ENCODE measurements at places on chromosomes 12 and 14.

GRCh38 chr12:102298022-102298421 lies 100.4 kb upstream of the PMCH start:
- DNase-seq, result no peak

- DNase-seq, result no peak
These were observed 442.6 kb downstream of the GXYLT1 start for GRCh38 chr12:41701943-41702601.

DNA sequence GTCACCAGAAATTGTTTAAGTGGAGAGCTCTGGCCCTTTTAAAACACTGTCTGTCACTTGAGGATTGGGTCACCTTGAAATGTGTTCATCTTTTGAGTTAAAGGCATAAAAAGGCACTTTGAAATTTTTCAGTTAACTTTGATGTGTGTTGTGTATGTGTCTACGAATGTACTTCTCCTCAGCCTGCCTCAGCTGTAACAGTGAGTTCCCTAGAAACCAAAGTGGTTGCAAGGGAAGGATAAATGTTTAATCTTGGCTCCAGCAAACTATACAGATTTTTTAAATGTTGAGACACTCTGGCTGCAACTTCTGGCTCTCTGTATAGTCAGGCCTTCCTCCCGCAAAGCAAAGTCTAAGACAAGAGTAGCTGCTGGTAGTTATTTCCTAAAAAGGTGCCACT lies 8.3 kb downstream of the DERA start:
- DNase-seq, result no peak

- DNase-seq, result no peak
These were observed 26.9 kb downstream of the TBX3 start for GRCh38 chr12:114656906-114657596.

DNA sequence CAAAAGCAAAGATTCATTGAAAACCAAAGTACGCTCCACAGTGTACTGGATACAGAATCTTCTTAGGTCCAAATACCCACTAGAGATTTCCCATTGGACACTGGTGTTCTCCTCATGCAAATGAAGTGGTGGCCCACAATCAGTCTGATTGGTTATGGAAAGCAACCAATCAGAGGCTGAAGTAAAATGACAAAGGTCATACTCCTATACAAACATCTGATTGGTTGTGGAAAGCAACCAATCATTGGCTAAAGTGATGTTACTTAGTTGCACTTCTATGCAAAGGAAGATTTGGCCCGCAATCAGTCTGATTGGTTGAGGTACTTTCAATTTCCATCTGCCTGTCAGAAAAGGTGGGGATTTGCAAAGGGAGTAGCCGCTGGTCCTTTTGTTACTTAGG lies 1.3 kb upstream of the WASHC3 start:
- no peak for DNase-seq

GRCh38 chr14:29648045-29648444 lies 279.6 kb downstream of the PRKD1 start:
- no peak for DNase-seq

DNA sequence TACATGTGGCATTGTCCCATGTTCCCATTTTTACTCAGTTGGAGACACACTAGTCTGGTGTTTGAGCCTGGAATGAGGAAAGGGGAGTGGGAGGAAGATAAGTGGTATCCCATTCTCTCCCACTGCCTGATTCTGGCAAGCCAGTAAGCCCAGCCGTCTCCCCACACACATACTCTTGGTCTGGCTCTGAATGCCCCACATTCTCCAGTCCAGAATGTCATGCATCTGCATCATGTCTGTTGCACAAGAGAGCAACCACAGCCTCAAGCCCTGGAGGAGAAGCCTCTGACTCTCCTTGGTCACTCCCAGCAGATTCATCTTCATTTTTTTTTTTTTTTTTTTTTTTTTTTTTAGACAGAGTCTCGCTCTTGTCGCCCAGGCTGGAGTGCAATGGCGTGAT lies 48.0 kb downstream of the DRAM1 start:
- DNase-seq, result no peak

- DNase-seq, result no peak
These were observed 184.5 kb downstream of the AKAP6 start for GRCh38 chr14:32513571-32514009.

GRCh38 chr12:32688786-32689185 lies 9.7 kb downstream of the DNM1L start:
- DNase-seq, result no peak

DNA sequence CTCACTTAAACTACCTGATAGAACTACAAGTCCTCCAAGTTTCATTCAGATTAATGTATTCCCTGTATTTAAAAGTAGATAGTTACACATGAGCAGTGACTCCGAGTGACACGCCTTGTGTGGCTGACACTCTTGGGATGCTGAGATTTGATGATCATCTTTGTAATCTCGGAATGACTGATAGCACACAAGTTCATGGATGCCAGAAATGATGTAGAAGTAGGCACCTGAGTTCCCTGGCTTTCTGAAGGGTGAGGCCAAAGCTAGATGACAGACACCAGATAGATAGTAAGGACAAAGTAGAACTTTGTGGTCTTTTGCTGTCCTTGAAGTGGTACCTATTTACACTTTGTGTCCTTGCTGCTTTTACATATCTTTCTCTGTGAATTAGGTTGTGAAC lies 491.2 kb downstream of the PCNX1 start:
- no peak for DNase-seq

DNA sequence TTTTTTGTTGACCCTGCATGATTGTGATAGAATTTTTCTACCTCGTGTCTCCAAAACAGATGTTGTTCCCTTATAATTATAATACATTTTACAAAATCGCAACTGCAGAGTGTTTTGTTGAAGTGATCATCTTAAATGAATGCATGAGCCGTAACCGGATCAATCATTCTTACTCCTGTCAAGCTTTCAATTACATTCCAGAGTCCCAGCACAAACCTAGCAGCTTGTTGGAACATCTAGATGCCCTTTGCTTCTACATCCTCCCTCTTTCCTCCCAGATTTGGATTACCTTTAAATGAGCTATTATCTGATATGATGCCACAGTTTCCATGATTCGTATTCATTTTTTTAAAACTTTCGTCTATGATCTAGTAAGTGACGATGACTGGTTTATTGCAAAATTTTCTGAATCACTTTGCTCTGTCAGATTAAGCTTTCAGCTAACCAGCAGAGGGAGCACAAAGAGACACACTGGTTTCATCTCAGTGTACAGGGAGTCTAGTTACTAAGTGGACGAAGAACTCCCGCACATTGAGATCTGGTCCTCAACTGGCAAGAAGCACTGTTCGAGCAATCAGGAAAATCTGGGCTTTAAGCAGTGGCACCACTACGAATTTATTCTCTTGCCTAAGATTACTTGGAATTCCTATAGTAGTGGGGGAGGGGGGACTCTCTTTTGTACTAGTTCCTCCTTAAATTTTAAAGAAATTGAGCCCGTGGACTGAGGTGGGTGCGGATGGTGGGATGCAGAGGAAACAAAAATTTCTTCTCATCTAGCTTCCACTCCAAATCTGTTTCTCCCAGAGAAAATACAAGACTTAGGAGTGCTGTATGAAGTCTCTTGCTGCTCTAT lies 40.9 kb downstream of the TSHR start:
- peak; percentile 44 for DNase-seq
